ENCODE measurements at places on chromosomes 12 and 14. TPM values are rescaled to one million over a fixed set of nuclear protein-coding genes. Genes with fewer than 3 reads are reported as not detected.

KRT86 gene
- 44.4 TPM for total RNA-seq

DAO gene
- not detected for total RNA-seq

B4GALNT1 gene
- total RNA-seq, result 44.0 TPM

REP15 gene
- total RNA-seq, result 0.22 TPM

ZNF385A gene
- 21.2 TPM for total RNA-seq

PTPRR gene
- 0.20 TPM for total RNA-seq

KCNK10 gene
- total RNA-seq, result not detected

MYH6 gene
- 0.08 TPM for total RNA-seq

FGF23 gene
- not detected for total RNA-seq

STYK1 gene
- total RNA-seq, result 0.30 TPM

GDF3 gene
- total RNA-seq, result not detected

PRH2 gene
- total RNA-seq, result not detected

OVCH1 gene
- total RNA-seq, result not detected

KRT6C gene
- not detected for total RNA-seq

NEMF gene
- 26.1 TPM for total RNA-seq

GPN3 gene
- total RNA-seq, result 27.2 TPM

KIF5A gene
- 0.29 TPM for total RNA-seq

CCDC175 gene
- total RNA-seq, result not detected

PMCH gene
- not detected for total RNA-seq

SAMD15 gene
- 1.9 TPM for total RNA-seq

GLT8D2 gene
- 0.22 TPM for total RNA-seq

EXOC3L4 gene
- 1.4 TPM for total RNA-seq

TOMM20L gene
- total RNA-seq, result not detected

SLC17A8 gene
- total RNA-seq, result 0.03 TPM
